Activated CD8-positive, alpha-beta memory T cell treated with anti-CD3 and anti-CD28 coated beads for 4 hours (primary cell): ENCODE measurements at places on chromosomes 2 and 18.

DNA sequence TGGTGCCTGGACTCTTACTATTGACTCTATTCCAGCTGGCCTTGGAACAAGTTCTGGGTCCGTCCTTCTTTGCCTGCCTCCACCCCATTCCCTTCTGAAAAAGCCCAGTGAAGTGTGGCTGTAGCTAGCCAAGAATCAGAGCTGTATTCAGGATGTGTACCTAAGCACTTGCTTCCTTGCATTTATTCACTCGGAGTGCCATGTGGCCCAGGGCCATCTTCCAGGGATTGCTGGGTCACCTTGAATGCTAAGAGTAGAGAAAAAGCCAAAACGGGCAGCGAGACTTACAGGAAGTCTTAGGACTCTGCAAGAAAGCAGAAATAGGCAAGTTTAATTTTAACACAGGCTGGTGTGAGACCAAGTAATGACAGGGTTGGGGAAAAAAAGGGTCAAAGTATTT lies 4.1 kb downstream of the ITGA6 start:
- DNase-seq: no peak

GRCh38 chr2:193549661-193550060 lies 1354.9 kb upstream of the TMEFF2 start:
- DNase-seq: no peak

DNA sequence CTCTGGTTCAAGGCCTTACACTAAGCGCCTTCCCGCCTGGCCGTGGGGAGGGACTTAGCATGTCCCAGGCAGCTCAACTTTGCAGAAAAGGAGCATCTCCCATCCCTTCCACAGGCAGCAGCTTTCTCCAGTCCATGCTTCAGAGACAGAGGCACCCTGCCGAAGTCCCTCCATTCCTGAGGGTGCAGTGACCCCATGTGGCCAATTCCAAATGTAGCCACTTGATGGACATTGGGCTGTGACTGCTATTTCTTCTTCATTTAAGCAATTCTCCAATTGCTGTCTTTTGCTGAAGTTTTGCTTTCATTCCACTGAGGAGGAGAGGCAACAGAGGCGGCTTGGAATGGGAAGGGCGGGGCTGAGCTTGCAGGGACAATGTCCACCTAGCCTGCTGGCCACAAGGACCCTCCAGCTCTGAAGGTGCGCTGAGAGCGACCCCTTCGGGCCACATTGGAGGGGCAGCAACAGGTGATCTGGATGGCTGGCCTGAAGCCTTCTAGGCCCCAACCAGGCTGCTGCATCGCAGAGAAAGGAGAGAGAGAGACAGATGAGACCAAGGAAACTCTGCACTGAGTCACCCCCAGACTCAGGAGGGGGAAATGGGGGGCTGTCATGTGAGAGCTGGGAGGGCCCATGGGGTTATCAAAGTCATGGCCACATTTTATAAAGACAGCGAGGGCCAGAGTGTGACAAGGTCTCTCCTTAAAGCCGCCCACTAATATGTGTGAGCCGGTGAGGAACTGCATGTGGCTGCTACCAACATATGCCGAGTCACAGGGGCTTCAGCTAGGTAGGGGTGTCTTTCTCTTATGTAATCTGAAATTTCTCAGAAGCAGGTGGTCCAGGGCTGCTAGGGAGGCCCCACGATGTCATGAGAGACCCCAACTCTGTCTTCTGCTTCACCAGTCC lies 61.3 kb downstream of the LONRF2 start:
- no peak for DNase-seq

DNA sequence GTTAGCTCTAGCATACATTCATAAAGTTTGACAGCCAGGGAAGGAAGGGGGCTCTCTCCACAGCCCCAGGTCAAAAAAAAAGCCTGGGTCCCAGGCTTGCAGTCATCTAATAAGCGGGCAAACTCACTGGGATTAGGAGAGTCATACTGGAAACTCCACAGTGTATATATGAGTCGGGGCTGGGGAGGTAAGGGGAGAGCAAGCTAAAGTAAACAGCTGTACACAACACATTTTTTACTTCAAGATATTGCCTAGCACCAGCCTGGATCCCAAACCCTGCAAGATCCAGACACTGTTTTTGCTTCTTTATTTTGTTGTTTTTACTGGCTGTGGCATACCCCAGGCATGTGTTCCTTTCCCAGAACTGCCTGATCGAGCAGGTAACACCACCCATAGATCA lies 291.3 kb upstream of the TANK start:
- DNase-seq: no peak

DNA sequence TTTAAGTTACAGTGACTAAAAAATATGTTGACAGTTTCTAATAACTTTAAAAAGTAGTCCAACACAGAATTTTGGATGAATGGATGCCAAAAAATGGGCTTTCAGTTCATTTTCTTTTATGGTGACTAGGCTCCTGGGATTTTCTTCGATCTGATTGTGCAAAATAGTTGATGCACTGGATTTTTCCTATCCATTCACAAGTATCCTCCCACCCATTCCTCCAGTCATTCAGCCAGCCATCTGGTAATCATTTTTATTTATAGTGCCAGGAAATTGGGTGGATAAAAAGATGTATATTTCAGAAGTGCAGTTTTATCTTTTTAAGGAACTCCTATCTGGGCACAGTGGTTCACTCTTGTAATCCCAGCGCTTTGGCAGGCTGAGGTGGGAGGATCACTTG lies 175.1 kb downstream of the PTPRM start:
- no peak for DNase-seq

- no peak for DNase-seq
These were observed 51.9 kb upstream of the HNMT start for GRCh38 chr2:137912371-137912770.

DNA sequence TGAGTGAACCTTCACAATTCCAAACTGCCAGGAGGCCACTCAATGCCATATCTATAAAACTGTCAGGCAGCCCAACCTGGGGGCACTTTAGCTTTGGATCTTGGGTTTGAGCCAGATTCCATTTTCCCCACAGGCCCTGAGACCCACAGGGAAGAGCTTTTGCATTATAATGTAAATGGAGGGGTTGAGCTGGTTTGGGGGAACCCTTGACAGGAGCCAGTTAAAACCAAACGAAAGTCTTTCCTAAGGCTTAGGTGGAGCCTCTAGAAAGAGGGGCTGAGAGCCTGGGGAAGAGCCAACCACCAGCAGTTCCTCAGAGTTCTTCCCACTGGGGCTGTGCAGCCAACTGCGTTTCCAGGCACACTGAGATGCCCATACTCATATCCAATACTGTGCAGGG lies 42.7 kb downstream of the BCL11A start:
- DNase-seq: no peak

DNA sequence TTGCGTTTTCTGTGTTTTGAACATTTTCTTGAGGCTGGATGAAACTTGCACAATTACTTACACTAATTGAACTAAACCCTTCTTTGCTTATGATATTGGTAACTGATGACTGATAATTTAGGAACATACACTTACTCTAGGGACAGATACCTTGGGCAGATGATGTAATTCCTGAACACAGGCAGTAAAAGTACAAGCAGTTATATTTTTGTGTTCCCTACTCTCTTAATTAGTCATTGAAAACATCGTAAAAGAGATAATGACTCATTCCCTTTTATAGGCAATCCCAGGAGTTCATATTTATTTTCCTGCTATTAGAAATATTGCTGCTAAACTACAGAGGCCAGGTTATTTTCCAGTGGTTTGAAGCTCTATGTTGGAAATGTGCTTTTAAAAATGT lies 46.4 kb downstream of the CCDC85A start:
- DNase-seq: no peak

DNA sequence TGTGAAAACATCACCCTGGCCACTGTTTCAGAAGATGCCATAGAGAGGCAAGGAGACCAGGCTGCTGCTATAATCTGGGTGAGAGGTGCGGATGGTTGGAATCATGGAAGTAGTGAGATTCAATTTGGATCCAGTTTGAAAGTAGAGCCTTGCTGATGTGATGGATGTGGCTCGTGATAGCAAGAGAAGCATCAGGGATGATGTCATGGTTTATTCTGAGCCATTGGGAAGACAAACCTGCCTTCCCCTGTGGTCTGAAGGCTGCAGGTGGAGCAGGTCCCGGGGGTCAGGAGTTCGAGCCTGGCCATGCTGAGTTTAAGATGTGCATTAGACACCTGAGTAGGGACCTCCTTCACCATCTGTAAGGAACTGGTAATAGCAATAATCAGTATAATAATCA lies 49.6 kb upstream of the CHMP1B start:
- DNase-seq: no peak

DNA sequence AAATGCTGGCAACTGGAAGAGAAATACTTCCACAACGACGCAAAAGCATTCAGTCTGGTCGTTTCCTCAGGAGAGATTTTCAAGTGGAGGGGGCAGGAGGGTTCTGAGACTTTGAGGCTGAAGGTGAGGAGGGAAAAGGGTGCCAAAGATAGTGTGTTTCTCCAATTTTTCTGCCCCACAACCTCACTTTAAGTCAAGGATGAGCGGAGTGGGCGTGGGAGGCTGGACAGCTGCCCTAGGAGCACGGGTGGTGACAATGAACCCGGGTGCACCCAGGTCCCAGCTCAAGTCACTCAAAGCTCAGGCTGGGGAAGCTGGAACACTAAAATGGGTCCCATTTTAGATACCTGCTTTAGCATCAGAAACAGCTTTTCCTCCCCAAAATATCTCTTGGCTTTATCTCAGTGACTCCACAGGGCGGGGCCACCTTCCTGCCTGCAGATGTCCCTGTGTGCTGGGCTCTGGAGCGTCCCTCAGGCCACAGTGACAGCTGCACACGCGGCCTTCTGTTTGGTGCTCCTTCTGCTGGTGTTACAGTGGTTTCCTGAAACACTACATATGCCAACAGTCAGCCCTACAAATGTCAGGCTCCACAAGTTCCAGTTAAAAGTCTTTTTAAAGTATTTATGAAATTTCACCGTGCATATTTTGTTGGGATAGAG lies 1.4 kb upstream of the MBP start:
- no peak for DNase-seq

- DNase-seq: no peak
These were observed 326.5 kb upstream of the THUMPD2 start for GRCh38 chr2:40105593-40105992.

DNA sequence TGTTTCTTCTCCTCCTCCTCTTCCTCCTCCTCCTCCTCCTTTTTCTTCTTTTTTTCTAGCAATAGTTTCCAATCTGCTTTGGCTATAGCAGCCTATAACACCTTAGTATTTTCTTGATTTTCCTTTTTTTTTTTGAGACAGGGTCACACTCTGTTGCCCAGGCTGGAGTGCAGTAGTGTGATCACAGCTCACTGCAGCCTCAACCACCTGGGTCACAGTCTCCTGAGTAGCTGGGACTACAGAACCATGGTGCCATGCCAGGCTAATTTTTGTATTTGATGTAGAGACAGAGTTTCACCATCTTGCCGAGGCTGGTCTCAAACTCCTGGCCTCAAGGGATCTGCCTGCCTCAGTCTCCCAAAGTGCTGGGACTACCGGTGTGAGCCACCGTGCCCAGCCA lies 10.7 kb upstream of the THNSL2 start:
- DNase-seq: no peak

GRCh38 chr2:134372141-134372540 lies 118.3 kb downstream of the MGAT5 start:
- DNase-seq: no peak

GRCh38 chr2:145159676-145160075 lies 639.8 kb upstream of the ZEB2 start:
- DNase-seq: no peak

DNA sequence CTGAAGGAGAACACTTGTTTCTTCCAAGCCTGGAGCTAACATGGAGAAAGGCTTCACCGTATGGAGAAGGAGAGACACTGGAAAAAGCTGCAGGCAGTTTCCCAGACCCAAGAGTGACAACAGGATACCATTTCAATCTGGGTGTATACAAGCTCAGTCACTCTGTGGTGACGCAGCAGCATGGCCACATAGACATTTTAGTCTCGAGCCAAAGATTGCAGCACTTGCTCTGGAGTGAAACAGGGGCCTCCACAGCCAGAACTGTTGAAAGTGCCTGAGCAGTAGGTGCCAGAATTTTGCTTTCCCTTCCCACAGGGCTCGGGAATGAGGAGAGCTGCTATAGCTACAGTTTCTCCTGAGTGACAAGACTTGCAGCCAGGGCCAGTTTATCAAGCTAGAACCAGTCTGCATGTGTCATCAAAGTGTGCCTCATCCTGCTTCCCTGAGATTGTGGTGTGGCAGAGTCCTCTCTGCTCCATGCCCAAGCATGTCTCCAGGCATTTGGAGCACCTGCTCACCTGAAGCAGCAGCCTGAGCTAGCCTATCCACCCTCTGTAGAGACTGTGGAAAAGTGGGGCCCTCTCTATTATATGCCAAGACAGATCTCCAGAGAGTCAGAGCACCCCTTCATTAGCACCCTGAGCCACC lies 234.6 kb upstream of the CDH19 start:
- DNase-seq: no peak

- DNase-seq: no peak
These were observed 449.8 kb downstream of the NRXN1 start for GRCh38 chr2:50582164-50582563.

DNA sequence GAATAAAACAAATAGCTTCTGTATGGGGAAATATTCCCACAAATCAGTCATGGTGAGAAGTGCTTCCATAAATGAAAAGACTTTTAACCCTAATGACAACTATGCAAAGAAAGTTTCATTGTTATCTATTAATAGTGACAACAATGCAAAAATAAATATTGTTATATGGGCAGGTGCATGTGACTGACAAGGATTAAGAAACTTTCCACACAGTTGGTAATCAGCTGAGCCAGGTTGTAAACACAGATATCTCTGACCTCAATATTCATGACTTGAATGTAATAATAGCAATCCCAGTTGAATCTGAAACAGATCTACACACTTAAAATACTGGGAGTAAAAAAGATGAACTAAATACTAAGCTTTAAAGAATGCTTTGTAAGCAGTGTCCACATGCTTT lies 517.0 kb upstream of the SOX11 start:
- DNase-seq: no peak

- no peak for DNase-seq
These were observed 362.3 kb downstream of the MYCN start for GRCh38 chr2:16302431-16303272.

- no peak for DNase-seq
These were observed 201.3 kb downstream of the EPHA4 start for GRCh38 chr2:221370857-221371211.

GRCh38 chr2:81396417-81397019 lies 1092.0 kb upstream of the LRRTM1 start:
- no peak for DNase-seq

DNA sequence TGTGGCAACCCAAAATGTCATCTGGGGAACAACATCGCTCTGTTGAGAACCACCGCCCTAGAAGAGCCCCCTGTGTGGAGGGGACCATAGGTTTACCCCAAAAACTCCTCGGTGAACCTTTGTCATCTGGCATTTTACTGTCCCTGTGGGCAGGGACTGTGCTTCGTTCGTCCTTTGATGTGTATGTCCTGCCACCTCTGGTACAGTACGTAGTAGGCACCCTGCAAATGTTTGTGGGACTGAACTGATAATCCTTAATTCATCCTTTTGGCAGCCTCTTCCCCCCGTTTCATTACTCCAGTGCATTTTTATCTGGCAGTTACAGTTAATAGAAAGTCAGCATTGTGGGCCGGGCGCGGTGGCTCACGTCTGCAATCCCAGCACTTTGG lies 728 bp downstream of the NAPG start:
- DNase-seq: no peak

DNA sequence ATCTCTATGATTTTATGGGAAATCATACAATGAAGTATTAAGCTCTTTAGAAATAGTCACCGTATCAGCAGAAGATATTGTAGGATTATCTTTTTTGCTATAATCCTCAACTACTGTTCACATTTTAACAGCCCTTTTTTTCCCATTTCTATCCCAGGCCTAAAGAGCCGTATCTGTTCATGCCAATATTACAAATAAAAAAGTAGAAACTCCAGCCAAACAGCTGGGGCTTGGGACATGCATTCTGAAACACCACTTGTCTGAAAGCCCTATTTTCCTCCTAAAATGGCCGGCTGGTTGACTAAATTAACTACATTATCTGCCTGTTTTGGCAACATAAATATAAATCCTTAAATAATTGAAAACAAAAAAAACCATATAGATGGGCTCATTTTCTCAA lies 477.8 kb downstream of the CDH2 start:
- no peak for DNase-seq
